Breast epithelium (tissue), 4 donors: ENCODE measurements at places on chromosomes 7 and 10. TPM values are rescaled to one million over a fixed set of nuclear protein-coding genes. Genes with fewer than 3 reads are reported as not detected.

The KCNH2 gene
- total RNA-seq = 0.16 TPM

The ANKRD30A gene
- 2.6 TPM for total RNA-seq

The CPEB3 gene
- 12.1 TPM for total RNA-seq

The ORAI2 gene
- total RNA-seq = 18.1 TPM

The CRTAC1 gene
- total RNA-seq = 1.9 TPM

DNA sequence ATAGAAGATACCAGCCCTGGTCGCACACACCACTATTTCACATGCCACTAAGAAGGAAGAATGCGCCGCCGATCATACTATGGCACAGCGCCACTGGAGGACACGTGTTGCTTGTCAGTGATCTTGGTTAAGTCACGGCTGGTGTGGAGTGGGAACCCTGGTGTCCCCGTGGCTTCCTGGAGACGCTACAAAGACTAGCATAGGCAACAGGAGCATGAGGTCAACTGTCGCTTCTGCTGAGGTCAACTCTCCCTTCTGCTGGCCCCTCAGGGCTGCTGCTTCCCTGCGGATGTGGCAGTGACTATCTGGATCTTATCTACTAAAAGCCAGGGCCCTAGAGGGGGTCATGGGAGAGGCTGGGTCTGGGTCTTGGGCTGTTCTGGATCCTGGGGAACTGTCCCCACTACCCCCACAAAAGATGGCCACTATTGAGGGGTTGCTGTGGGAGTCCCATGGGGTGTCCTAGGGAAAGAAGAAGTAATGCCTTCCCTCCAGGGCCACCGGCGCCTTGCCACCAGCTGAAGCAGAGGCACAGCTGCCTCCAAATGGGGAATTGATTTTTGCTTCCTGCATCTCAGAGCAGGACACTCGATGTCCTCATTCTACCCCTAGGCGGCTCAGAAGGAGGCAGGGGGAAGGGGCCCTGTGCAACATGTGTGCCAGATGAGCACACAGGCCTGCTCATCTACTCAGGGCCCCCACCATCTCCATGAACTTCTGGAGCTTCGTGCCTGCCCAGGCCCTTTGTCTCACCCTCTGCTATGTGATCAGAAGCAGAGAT, 76.6 kb upstream of the PPIF start:
- H3K27me3 ChIP-seq = no peaks in the 10 kb centered on the region
- H3K4me3 ChIP-seq = no peak overlapping the region
- H3K4me1 ChIP-seq = peaks cover 37% of the 10 kb centered on the region

DNA sequence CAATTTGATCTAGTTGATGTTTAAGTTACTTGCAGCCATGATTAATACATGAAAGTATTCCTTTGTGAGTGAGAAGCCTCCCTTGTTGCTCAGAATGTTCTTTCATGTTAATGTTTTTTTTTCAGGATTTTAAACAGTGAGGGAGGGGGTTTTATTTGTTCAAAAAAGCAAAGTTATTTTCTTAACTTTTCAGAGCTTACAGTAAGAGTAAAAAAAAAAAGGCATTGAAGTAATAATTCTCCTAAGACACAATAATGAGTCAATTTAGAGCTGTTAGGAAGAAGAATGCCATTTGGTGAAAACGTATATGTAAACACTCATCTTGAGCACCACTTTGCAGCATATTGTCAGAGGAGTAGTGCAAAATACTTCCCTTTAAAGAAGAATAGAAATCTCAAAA, 105.8 kb downstream of the SEMA3A start:
- no peaks in the 10 kb centered on the region for H3K36me3 ChIP-seq
- DNase-seq = no peak
- H3K27me3 ChIP-seq = no peaks in the 10 kb centered on the region

DNA sequence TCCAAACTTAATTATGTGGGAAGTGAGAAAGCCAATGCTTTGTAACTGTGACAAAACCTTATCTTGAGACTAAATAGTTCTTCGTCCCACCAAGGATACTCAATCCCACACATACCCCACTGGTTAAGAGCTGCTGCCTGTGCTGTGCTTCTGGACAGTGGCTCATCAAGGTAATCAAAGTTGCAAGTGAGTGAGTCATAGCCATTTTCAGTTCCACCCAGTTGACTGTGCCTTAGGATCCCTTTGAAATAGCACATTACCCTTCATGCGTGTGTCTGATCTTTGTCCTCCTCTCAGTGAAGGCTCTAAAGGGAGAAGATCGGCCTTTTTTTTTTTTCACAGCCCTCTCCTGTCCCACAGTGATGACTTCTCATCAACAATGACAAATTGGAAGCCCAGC, 706.0 kb upstream of the AUTS2 start:
- H3K27ac ChIP-seq = no peak overlapping the region
- DNase-seq = no peak
- H3K4me3 ChIP-seq = no peak overlapping the region
- H3K4me1 ChIP-seq = no peaks in the 10 kb centered on the region

- H3K4me1 ChIP-seq = no peaks in the 10 kb centered on the region
- no peaks in the 10 kb centered on the region for H3K27me3 ChIP-seq
Observed at GRCh38 chr10:80275135-80275498, 14.3 kb downstream of the MAT1A start.

DNA sequence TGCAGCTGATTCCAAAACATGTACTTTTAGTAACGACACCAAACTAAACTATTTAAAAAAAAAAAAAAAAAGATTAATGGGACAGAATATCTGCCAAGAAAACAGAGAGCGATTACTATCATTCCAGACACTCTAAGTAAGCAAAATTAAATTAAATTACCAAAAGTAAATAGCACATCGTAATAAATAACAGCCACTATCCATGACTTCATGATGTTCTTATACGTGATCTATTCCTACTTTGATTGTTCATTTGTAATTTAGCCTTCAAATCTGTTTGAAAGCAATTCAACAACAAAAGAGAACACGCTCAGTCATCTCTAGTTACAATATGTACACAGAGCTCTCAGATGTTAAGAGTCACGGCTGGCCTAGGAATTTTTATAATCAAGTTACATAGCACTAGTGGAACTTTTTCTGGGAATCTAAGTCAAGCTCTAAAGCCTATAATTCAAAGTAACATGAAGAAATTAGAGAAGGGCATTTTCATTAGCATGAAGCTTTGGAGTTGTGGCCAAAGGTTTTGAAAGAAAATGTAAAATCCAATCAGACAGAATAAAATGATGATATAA, 241.7 kb upstream of the NEBL start:
- no peak overlapping the region for H3K27ac ChIP-seq
- no peak overlapping the region for H3K4me3 ChIP-seq
- no peaks in the 10 kb centered on the region for H3K36me3 ChIP-seq
- peaks cover 6% of the 10 kb centered on the region for H3K4me1 ChIP-seq
- no peak for DNase-seq

GRCh38 chr7:144134116-144134515, 11.1 kb downstream of the OR2A14 start:
- no peaks in the 10 kb centered on the region for H3K27me3 ChIP-seq
- no peaks in the 10 kb centered on the region for H3K36me3 ChIP-seq
- H3K4me1 ChIP-seq = no peaks in the 10 kb centered on the region
- no peak overlapping the region for H3K4me3 ChIP-seq

DNA sequence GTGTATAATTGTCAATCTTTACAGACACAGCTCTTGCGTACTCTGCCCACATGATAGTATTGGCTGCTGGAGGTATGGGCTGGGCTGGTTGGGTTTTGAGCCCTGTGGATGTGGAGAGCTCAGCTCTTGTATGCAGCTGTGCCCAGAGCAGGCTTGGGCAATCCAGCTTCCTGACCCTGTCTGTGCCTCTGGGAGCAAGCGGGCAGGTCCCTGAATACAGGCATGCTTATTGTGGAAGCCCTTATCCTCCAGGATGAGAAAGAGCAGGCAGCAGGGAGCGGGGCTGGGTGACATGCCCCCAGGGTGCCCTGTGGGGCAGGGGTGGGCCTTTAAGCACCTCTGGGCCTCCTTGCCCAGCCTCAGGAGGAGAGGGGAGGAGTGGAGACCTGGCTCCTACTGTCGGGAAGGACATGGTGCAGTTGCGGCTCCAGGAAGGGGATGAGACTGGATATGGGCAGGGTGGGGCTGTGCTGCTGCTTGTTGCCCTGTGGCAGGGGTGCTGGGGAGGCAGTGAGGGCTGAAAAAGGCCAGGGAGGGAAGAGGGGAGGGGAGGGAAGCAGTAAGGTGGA, 32.7 kb upstream of the SH2D4B start:
- no peak overlapping the region for H3K4me3 ChIP-seq
- H3K36me3 ChIP-seq = no peaks in the 10 kb centered on the region
- no peak for DNase-seq

GRCh38 chr10:48929413-48929990, 10.1 kb downstream of the LRRC18 start:
- no peaks in the 10 kb centered on the region for H3K36me3 ChIP-seq
- no peak overlapping the region for H3K4me3 ChIP-seq
- no peak overlapping the region for H3K27ac ChIP-seq
- no peaks in the 10 kb centered on the region for H3K4me1 ChIP-seq
